Activated CD4-positive, alpha-beta T cell treated with anti-CD3 and anti-CD28 coated beads, Interleukin-2, amount 10 ng/mL, durations not matched to agents 24 days and 14 days (primary cell): ENCODE measurements at places on chromosomes 13 and 19. TPM values are rescaled to one million over a fixed set of nuclear protein-coding genes. Genes with fewer than 3 reads are reported as not detected.

The ZNF792 gene
- total RNA-seq, result 5.0 and 5.8 TPM in 2 replicates

The GZMM gene
- total RNA-seq, result 37.6 and 40.9 TPM in 2 replicates

The DHX34 gene
- 31.3 and 32.4 TPM in 2 replicates for total RNA-seq

The LIPE gene
- total RNA-seq, result 35.0 and 39.1 TPM in 2 replicates

The EID2B gene
- 3.4 and 3.6 TPM in 2 replicates for total RNA-seq

The LILRB5 gene
- not detected in 2 replicates for total RNA-seq

- peak; percentile 62 for DNase-seq
These were observed 20.3 kb downstream of the LGALS16 start for GRCh38 chr19:39676004-39676403.

DNA sequence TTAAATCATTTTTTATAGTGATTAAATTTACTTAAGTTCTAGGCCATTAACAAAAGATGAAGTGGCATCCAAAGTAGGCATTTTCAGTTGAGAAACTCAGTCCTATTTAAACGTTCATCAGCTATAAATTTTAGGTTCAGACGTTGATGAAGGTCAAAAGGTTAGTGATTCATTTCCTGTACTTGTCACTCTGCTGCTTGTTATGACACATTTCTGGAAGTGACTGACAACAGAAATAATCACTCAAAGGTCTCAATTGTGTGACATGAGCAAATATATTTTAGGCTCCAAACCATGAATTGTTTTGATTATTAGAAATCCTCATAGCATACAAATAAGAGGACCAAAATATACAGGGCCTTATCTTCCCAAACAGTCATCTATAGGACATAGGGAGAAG, 10.3 kb upstream of the EDNRB start:
- DNase-seq, result no peak

DNA sequence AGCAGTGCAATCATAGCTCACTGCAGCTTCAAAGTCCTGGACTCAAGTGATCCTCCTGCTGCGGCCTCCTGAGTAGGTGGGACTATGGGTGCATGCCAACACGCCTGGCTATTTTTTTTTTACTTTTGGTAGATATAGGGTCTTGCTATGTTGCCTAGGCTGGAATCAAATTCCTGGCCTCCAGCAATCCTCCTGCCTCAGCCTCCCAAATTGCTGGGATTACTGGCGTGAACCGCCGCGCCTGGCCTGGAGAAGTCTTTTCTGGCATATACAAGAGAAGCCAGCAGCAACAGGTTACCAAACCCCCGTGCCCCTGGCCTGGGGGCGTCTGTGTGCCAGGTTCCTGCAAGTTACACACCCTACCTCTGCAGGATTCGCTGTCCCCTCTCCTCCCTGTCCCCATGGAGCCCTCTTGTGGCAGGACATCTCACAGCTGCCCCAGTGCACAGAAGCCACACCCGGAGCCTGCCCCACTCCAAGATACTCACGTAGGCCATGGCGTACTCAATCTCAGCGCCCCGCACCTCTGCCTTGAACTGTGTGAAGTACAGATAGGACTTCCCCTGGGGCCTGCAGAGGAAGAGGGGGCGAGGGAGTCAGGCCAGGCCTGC, 9.9 kb downstream of the MYDGF start:
- peak; percentile 73 for DNase-seq

GRCh38 chr13:106623799-106624460, 56.0 kb upstream of the ARGLU1 start:
- DNase-seq, result no peak

- DNase-seq, result no peak
These were observed 61.0 kb downstream of the TPT1 start for GRCh38 chr13:45280011-45280410.

- DNase-seq, result peak; percentile 79
These were observed 34.7 kb upstream of the ESD start for GRCh38 chr13:46831588-46832194.

DNA sequence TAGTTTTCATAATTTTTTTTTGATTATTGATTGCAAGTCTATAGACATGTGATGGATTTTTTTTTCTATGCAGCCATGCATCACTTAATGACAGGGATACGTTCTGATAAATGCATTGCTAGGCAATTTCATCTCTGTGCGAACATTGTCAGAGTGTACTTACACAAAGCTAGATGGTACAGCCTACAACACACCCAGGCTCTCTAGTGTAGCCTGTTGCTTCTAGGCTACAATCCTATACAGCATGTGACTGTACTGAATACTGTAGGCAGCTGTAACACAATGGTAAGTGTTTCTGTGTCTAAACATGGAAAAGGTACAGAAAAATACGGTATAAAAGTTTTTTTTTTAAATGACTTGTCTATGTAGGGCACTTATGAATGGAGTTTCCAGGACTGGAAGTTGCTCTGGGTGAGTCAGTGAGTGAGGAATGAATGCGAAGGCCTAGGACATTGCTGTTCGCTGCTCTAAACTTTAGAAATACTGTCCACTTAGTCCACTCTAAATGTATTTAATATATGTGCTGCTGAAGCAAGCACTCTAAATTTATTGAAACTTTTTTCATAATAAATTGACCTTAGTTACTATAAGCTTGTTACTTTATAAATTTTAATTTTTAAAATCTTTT, 20.3 kb downstream of the SPATA13 start:
- DNase-seq, result no peak
